ENCODE measurements at places on chromosomes 7 and 10. TPM values are rescaled to one million over a fixed set of nuclear protein-coding genes. Genes with fewer than 3 reads are reported as not detected.

The DGKB gene
- 0.25 TPM for polyA plus RNA-seq

DNA sequence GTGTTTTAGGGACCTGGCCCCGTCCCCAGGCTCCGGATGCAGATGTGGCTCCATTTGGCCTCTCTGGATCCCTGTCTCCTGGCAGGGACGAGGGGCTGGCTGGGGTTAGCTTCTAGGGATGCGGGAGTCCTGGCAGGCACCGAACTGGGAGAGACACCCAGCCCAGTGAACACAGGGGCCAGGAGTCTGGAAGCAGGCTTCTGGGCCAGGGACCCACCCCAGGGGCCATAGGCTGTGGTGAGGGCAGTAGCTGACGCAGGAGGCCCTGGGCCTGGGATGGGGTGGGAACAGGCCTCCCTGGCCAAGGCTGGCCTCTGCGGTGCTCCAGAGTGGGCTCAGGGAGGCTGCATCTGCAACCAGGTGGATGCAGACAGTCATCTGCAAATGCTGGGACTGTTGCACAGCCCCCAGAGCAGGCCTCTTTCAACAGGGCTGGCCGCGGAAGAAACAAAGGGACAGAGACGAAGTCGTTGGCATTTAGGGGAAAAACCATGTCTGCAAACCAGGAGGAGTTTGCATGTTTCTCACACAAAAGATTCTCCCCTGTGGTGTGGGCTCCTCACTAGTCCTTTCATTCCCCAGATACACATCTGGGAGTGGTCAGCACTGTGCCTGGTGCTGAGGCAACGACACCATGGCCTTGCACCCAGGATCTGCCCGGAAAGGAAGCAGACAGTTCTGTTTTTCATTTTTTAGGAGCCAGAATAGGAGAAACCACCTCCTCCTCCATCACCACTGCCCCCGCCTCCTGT lies 36.4 kb upstream of the ZNF488 start:
- DNase-seq = no peak

DNA sequence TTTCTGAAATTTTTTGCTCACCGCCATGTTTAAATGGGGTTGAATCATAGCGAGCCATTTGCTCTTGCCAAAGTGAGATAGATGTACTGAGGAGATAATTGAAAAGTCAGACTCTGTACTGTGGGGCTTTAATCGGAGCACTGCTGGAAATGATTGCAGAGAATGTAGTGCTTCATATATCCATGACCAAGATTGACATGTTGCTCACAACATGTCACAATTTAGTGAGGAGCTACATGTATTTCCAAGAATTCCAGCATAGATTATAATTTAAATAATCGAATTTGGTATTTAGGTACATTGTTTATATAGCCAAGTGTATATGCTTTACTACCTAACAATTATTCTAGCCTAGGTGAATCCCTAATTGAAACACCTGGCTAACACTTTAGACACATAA lies 66.5 kb downstream of the PODXL start:
- no peak for DNase-seq

- DNase-seq = no peak
These were observed 105.3 kb downstream of the GPR158 start for GRCh38 chr10:25280076-25280475.

DNA sequence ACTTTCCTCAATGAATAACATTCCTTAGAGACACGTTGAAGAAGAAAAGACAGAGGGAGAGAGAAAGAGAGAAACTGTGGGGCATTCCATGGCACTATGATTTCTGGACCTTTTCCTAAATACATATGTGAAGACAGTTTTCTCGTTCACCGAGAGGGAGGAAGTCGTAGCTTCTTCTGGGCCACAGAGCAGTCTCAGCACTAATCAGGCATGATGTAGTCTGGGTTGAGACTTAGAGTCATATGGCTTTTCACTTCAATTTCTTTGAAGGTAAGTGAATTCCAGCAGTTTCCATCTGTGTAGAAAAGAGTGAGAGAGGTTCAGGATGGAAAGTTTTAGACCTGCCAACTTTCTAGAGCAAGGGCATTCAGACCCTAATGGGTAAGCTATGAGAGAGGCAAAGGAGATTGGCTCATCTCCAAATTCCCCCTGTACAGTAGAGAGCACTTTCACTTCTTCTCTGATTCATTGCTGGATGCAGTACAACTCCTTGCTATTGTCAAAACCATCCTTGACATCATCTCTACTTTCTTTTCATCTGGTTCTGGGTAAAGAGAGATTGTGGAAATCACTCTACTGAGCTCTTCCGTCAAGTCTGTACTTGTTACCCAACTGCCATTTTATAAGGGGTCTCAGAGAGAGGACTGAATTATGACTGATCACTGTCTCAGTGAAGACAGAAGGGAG lies 31.5 kb upstream of the OR9A4 start:
- no peak for DNase-seq
